GM13976 (cell line): ENCODE measurements at places on chromosomes 11 and 22.

DNA sequence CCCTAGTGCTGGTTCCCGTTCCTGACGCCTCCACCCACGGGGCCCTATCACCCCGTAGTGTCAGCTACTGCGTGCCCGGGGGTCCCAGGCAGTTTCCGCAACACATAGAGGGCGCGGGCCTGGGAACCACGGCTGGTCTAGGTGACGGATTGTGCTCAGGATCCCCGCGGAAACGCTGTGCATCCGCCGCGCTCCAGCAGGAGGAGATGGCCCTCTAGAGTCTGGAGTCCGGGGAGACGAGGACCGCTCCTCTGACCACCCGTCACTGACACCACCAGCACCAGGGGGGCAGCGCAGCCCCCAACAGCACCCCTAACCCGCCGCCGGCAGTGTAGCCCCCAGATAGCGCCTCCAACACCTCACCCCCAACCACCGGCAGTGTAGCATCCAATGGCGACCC is 4.4 kb upstream of the RFPL3 start:
- DNase-seq = no peak

- DNase-seq = no peak
These were observed 516.6 kb downstream of the FAM181B start for GRCh38 chr11:82216927-82217570.

DNA sequence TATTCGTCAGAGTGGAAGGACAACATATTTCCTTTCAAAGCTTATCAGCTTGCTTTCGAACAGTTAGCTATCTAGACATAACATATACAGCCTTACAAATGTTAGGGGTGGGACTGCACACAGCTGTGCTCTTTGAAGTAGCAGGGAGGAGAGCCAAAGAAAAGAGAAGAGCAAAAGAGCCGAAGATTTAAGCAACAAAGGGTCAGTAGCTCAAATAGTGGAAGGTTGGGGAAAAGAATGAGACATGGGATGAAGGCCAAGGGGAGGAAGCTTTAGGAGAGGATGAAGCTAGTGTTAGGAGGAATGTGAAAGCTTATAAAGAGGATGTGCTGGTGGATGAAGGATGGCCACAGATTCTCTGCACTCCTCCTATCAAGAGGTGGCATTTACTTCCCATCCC is 31.8 kb upstream of the IGSF22 start:
- no peak for DNase-seq

- no peak for DNase-seq
These were observed 15.3 kb downstream of the CADM1 start for GRCh38 chr11:115488945-115489344.

DNA sequence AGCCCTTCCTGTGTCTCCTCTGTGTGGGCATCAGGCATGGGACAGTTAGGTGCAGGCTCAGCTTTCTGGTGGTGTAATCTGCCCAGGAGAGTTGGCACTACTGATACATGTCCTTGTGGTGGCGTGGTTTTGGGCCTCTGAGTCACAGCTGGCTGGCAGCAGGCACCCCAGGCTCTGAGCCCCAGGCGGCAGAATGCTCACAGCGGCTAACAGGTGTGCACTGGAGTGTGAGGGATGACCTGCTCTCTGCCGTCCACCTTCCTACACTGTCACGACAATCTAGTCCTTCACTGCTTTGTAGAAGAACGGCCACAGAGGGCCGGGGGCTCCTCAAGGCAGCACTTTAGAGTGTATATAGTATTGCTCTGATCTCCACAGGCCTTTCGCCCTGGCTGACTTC is 100.3 kb upstream of the PITPNB start:
- DNase-seq = no peak
